ENCODE measurements at places on chromosomes 4 and X. TPM values are rescaled to one million over a fixed set of nuclear protein-coding genes. Genes with fewer than 3 reads are reported as not detected.

The HSFX1 gene
- 0.24 TPM for total RNA-seq

The CT45A3 gene
- total RNA-seq, result not detected

The RAB40AL gene
- not detected for total RNA-seq

The ANKRD37 gene
- 13.0 TPM for total RNA-seq

The EDA2R gene
- total RNA-seq, result 1.1 TPM

The HPSE gene
- 16.5 TPM for total RNA-seq

The TEX13B gene
- not detected for total RNA-seq

All from activated CD4-positive, alpha-beta memory T cell treated with anti-CD3 and anti-CD28 coated beads for 36 hours (primary cell).